Glomerular endothelial cell (primary cell): ENCODE measurements at places on chromosomes 1 and 21. TPM values are rescaled to one million over a fixed set of nuclear protein-coding genes. Genes with fewer than 3 reads are reported as not detected.

The RBM11 gene
- total RNA-seq, result not detected in 2 replicates

The GUCA2B gene
- not detected in 2 replicates for total RNA-seq

The SLC9C2 gene
- not detected in 2 replicates for total RNA-seq

The OR2M3 gene
- total RNA-seq, result not detected in 2 replicates
